Stimulated activated CD8-positive, alpha-beta memory T cell treated with anti-CD3 and anti-CD28 coated beads, Interleukin-4, amount 100 ng/mL, for 1 hour (primary cell): ENCODE measurements at places on chromosomes 2 and 18.

DNA sequence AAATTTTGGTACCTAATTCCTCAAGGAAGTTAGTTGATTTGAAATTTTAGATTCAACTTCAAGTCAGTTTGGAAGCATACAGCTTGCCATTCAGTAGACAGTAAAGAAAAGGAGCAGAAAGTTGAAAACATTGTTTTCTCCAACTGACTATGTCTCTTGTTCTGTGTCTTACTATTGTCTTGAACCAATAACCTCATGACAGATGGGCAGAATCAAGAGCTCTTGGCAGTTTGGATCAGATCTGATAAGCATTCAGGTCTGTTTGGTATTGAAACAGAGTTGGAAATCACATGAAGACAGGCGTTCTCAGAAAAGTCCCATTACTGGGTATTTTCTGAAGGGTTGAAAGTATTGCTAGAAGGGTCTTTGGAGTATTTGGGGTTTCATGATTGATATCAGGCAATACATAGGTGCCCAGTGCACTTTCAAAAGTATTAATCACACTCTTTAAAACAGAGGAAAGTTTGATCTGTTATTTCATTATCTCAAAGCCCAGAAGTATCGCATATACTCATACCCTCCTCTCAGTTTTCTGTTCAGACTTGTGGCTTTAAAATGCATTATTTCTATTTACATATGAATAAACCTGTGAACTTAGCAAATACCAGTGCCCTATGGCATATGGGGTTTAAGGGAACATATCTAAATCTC lies 428.4 kb upstream of the ZEB2 start:
- no peak for DNase-seq

DNA sequence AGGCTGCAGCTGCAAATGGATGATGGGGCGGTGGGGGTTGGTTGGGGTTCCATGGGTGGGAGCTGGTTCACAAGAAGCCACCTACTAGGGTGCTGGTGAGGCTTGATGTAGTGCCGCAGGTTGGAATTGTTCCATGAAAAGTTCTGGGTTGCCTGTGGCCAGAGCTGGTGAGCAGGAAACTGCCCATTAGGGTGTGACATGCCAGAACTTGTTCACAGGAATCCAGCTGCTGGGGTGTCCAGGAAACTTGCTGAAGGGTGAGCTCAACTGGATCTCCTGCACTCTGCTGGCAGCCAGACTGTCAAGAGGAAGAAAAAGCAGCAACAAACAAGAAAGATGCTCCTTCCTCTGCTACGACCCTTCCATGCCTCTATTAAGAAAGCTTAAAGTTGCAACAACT lies 48.8 kb downstream of the MAP3K20 start:
- DNase-seq = no peak

GRCh38 chr2:167929484-167929883 lies 317.9 kb downstream of the STK39 start:
- no peak for DNase-seq

DNA sequence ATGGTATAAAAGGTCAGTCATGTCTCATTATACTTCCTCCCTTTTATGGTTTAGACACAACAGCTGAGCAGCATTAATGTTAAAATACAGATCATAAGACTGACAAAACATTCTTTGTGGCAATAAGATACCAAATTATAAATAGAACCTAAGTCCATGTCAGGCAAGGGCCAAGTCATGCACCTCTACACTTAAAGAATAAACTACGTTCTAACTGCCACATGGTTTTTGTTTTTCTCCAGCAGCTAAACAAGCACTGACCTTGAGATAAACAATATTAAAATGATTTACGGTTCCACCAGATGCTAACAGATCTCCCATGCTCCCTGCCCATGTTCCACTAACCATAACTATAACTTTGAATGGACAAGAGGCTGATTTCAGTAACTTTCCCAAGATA lies 368.6 kb upstream of the TFPI start:
- DNase-seq = no peak

GRCh38 chr18:62616331-62616805 lies 93.5 kb downstream of the ZCCHC2 start:
- DNase-seq = no peak

DNA sequence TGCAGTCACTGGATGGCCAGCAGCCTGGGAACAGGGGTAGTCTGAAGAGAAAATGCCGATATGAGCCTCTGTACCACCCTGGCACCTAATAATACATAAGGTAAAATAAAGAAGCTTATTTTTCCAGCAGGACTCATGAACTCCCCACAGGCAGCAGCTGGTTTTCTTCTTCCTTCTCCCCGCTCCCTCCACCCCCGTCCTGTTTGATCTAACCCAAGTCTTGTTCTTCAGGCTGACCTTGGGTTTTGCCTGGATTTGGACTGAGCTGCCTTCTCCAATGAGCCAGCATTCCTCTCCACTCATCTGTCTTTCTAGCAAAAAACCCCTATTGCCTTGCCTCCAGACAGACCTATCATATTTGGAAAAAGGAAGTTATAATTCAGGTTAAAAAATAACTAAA lies 111.8 kb downstream of the CELF4 start:
- no peak for DNase-seq

DNA sequence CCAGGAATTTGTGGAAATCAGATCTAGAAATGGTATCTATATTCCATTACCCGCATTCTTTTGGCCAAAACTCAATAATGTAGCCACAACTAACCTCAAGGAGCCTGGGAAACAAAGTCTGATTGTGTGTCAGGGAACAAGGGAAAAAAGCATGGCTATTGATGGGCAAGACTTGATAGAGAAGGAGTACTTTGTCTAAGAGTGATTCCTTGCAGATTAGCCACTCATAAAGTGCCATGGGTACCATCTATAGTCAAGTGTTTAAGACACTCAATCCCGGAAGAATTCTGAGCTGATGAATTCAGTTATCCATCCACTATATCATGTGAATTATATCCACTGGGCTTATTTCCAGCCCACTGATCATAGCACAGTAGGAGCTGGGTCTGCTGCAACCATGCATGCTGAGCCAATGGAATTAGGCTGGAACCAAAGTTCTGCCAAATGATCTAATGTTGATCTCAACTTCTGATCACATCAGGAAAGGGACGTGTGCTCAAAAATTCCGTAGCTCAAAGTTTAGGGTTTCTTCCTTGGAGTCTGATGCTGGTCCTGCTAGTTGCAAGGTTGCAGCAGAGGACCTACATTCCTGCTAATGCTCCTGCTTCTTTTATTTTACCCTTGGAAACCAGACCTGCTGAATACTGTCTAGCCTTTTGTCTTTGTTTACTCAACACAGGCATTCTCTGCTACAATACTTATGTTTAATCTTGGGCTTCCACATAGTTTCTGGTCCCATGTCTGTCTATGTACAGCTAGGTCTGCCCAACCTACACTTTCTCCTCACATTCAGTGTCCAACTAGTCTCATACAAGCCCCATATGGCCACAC lies 629.7 kb downstream of the IRS1 start:
- no peak for DNase-seq

- no peak for DNase-seq
Measured at GRCh38 chr18:3323900-3324299, 62.0 kb downstream of the MYL12B start.

GRCh38 chr2:151851761-151852160 lies 23.5 kb upstream of the ARL5A start:
- no peak for DNase-seq

DNA sequence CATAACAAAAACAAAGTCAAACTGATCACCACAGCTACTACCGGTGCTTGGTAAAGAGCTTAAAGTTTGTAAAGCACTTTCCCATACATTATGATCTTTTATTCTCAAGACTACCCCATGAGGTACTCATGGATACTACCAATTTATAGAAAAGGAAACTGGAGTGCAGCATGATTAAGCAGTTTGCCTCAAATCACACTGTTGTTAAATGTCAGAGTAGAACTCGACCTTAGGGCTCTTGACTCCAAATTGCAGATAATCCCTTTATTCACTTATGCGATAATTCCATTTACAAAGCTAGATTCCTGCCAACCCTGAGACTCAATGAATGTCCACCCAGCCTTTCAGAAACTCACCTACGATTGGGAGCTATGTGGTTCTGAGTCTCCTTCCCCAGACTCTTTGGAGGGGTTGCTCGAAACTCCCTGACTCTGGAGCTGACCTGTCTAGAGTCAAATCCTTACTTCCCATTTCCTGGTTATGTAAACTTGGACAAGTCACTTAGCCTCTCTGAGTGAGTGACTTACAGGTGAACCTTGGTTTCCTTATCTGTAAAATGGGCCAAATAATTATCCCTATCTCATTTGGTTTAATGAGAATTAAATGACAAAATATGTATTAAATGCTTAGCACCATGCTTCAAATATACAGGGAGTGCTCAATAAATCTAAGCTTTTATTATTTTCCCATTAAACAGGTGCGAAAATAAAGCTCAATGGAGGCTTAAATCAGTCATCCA lies 47.4 kb downstream of the PSD4 start:
- no peak for DNase-seq

DNA sequence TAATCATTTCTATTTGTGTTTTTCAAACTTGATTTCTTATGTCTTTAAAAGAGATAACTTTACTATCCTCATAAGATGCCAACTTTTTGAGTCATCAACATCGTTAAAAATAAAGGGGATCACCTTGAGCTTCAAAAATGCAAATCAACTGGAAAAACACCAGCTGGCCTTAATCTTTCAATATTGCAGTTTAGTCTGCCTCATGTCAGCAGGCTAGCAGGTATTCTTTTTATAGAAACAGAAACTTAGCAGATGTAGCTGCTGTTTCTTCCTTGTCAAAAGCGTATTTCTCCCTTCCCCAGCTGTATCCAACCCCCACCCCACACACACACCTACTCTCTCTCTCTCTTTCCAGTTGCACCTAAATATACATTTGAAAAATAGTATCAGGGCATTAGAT lies 154.1 kb upstream of the ZNF804A start:
- no peak for DNase-seq

- no peak for DNase-seq
Measured at GRCh38 chr2:144268036-144268678, 251.8 kb downstream of the ZEB2 start.

DNA sequence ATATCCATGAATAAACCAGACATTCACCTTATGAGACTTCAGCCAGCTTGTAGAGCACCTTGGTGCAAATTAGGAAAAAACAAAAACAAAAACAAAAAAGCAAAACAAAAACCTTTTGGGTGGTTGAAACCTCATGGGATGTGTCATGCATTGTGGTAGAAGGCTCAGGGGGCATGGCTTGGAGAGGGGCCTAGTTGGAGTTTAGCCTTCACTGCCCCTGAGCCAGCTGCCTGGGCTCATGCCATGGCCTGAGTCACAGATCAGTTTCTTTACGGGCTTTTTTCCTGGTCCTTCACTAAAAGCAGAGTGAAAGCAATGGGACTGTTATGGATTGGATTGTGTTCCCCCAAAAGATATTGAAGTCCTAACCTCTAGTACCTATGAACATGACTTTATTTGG lies 22.0 kb upstream of the DAPL1 start:
- no peak for DNase-seq

GRCh38 chr2:175282300-175282699 lies 100.8 kb upstream of the ATP5MC3 start:
- DNase-seq = no peak

GRCh38 chr2:883803-884748 lies 66.6 kb upstream of the SNTG2 start:
- DNase-seq = no peak

DNA sequence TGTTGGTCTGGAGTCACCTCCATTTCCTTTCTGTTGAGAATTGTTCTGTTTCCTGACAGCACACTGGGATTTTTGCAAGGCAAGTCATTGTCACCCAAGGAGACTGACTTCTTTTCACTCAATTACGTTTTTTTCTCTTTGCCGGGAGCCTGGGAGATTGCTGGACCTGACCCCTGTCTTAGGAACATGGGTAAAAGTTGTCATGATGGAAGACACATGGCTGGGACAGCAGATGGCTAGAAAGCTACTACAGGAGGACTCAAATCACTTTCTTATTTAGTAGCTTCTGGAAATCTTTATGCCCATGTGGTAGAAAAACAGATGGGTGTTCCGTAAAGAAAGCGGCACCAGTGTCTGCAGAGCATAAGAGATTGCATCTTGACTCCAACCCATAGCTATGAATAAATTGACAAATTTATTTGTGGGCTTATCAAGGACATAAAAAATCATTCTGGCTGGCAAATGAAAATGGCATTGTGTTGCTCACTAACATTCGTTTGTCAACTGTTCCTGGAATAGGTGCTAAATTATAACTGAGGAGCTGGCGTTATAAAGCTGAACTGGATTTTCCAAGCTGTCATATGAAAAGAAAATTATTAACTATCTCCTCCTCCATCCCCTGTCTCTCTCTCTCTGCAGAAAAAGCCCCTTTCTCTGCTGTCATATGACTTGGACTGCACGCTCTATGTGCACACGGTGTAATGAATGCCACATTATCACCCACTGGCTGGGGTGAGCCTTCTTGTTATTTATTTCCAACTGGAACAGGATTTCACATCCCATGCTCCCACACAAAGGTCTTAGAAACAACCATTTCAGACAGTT lies 159.8 kb downstream of the SH3RF3 start:
- DNase-seq = no peak

DNA sequence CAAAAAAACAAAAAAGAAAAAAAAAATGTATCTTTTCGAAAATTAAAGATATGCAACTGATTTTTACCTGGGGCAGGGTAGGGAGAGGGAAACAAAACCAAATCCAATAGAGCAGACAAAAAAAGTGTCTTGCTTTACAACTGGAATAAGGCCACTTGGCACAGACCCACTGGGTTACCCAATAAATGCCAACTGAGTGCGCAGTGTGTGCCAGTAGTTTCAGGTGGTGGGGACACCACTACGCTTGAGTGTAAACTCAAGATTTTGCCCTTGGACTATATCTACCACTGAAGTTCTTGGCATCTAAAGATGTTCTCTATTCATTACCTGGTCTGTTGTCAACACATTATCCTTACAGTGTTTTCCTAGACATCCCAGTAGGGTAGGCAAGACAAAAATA lies 16.3 kb downstream of the VPS4B start:
- no peak for DNase-seq

DNA sequence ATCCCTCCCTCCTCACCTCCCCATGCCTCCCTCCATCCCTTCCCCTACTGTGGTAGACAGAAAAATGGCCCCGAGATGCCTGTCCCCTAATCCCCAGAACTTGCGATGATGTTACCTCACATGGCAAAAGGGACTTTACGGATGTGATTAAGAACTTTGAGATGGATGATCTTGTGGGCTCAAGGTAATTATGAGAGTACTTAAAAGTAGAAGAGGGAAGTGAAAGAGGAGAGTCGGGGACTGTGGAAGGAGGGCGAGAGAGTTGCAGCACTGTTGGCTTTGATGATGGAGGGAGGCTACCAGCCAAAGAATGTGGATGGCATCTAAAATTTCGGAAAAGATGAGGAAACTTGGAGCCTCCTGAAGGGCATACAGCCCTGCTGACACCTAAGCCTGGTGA lies 66.5 kb downstream of the AGAP1 start:
- DNase-seq = no peak
